ENCODE measurements at places on chromosomes 11 and 22. TPM values are rescaled to one million over a fixed set of nuclear protein-coding genes. Genes with fewer than 3 reads are reported as not detected.

OR4A47 gene
- total RNA-seq: not detected

DNA sequence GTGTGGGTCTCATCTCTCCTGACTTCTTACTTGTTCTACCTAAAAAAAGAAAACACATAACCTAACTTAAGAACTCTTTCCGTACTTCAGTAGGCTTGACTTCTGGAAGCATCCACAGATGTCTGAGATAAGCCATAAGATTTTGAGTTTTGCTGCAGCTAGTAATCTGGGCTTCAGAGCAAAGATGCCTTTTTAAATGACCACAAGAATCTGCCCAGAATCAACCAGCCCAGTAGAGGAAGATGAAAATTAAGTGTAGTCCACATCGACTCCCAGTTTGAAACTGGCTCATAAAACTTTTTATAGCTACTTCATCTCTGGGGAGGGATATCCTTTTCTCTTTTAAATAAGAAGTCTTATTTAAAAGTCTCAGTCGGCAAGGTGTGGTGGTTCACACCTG lies 10.7 kb downstream of the DENND5A start:
- H3K4me1 ChIP-seq: peaks cover 20% of the 10 kb centered on the region
- H3K27ac ChIP-seq: no peak overlapping the region
- H3K27me3 ChIP-seq: no peaks in the 10 kb centered on the region
- H3K36me3 ChIP-seq: peaks cover 14% of the 10 kb centered on the region
- no peak overlapping the region for H3K4me3 ChIP-seq

DNA sequence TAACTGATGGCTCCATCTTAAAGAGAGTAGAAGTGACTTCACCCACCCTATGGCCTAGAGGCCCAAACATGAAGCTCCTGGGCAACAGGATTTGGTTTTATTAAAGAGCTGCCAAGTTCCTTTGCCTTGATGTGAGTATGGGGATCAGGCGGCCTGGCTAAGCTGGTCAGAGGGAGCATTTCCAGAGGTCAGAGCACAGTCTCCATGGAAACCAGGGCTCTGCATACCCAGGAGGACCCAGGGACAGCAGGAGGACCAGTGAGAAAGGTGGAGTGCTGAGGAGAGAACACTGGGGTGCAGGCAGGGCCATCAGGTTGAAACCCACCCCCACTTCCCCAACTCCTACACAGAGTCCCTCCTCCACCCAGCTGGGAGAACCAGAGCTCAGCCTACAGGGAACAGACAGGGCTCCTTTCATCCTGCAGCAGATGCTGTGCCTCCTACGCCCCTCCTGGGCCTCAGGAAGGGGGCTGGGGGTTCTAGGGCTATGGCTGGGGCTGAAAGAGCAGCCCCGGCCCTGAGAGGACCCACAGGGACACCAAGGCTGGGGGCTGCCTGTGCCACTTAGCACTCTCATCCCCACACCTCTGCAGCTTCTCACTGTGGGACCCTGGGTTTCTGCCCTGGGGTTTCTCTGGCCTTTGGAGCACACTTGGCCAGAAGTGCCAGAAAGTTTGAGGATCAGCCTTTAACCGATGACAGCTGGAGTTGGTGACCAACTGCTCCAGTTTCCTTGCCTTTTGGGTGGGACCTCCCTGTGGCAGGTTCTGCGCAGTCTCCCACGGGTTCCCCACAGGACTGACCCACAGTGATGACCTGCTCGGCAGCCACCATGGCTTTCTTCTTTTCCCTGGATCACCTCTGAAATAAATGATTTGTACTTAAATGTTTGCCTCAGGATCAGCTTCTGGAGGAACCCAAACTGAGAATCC lies 13.8 kb upstream of the P2RY6 start:
- H3K36me3 ChIP-seq: no peaks in the 10 kb centered on the region
- H3K4me3 ChIP-seq: no peak overlapping the region
- DNase-seq: no peak
- no peaks in the 10 kb centered on the region for H3K27me3 ChIP-seq
- H3K27ac ChIP-seq: peak overlapping the region; percentile 85

DNA sequence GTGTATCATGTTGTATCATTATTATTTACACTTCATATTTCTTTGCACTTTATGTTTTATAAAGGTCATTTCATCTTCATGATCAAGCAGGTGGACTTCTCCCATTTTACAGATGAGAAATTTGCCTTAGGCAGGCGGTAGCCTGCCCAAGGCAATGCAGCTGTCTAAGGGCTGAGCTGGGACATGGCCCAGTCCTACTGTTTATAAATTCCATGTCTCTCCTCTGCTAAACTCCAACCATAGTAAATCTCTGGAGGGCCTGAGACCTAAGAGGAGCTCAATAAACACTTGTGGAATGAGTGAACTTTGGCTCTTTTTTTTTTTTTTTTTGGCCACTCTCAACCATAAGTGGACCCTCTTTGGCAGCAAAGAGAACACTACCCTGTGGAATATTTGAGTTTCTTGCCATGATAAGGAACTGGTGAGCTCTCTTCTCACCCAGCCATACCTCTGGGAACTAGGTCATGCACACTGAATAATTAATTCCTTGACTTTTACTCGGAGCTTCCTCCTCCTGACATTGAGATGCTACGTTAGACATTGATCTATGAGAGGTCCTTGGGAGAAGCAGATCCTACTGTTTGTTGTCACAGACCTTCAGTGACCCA lies 29.9 kb downstream of the MICAL2 start:
- H3K4me3 ChIP-seq: no peak overlapping the region
- no peak overlapping the region for H3K27ac ChIP-seq
- H3K4me1 ChIP-seq: peaks cover 22% of the 10 kb centered on the region
- DNase-seq: no peak
- no peaks in the 10 kb centered on the region for H3K36me3 ChIP-seq
- no peaks in the 10 kb centered on the region for H3K27me3 ChIP-seq

DNA sequence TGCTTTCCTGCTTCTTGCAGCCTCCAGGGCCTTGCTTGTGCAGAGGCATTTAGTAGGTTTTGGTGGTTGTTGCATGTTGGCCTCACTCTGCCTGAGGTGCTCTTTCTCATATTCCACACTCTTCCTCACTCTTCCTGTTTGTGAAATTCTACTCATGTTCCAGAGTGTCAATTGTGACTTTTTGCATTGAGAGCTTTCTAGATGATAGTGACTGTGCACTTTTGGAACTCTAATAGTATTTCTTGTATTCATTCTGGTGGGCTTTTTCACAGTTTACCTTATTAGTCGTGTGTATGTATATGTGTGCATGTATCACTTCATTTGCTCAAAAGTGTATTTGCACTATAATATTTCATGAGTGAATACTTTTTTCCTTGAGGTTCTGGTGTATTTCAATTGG lies 11.3 kb downstream of the HSD17B12 start:
- peaks cover 25% of the 10 kb centered on the region for H3K36me3 ChIP-seq
- DNase-seq: no peak
- H3K4me1 ChIP-seq: peaks cover 29% of the 10 kb centered on the region
- no peak overlapping the region for H3K27ac ChIP-seq
- H3K4me3 ChIP-seq: no peak overlapping the region

C11orf21 gene
- total RNA-seq: not detected

- peaks cover 5% of the 10 kb centered on the region for H3K36me3 ChIP-seq
- no peak for DNase-seq
- peak overlapping the region; percentile 99 for H3K27ac ChIP-seq
- H3K4me3 ChIP-seq: peak overlapping the region; percentile 99
- H3K27me3 ChIP-seq: no peaks in the 10 kb centered on the region
- H3K4me1 ChIP-seq: peaks cover 36% of the 10 kb centered on the region
These were observed 794 bp upstream of the EMSY start for GRCh38 chr11:76444065-76444383.

All from neural crest cell (in vitro differentiated cells).